Activated naive CD4-positive, alpha-beta T cell treated with anti-CD3 and anti-CD28 coated beads, Interleukin-2, amount 10 ng/mL, durations not matched to agents 7 days and 5 days (primary cell): ENCODE measurements at places on chromosomes 5 and 9.

GRCh38 chr5:5037674-5038073, 102.5 kb upstream of the ADAMTS16 start:
- DNase-seq = no peak

DNA sequence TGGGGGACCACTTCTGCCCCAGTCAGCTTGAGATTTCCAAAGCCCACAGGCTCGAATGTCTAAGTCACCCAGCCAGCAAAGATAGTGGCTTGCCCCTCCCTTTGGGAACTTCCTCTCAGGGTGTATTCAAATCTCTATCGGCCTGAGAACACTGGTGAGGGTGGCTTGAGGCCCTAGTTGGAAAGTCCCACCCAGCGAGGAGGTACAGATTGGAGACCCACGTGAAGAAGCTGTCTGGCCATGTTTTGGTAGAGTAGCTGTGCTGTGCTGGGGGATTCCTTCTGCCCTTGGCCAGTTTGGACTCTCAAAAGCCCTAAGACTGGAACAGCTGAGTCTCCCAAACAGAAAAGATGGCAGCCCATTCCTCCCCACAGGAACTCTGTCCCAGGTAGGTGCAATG, 172.7 kb upstream of the RIOK2 start:
- no peak for DNase-seq

DNA sequence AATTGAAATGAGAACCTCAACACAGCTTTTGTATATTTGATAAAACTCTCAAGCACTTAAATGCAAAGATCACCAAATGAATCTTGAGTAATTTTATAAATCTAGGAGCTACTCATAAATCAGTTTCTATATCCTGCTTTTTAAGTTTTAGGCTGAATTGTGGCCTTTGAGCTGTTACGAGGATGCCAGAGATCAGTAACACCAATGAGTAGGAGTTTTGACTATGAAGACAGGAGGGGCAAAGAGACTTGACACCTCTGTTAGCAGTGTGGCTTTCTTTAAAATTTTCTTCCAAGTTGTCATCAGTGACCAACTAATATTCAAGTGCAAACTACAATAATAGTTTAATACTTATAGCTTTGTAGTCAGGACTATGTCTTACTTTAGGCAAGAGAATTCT, 12.6 kb downstream of the PPIP5K2 start:
- DNase-seq = no peak

GRCh38 chr9:133470427-133470924, 8.4 kb downstream of the SLC2A6 start:
- no peak for DNase-seq

- no peak for DNase-seq
These were observed 251.3 kb downstream of the GAS1 start for GRCh38 chr9:86695910-86696424.

GRCh38 chr5:93371893-93372292, 209.1 kb downstream of the NR2F1-AS1 start:
- DNase-seq = no peak

DNA sequence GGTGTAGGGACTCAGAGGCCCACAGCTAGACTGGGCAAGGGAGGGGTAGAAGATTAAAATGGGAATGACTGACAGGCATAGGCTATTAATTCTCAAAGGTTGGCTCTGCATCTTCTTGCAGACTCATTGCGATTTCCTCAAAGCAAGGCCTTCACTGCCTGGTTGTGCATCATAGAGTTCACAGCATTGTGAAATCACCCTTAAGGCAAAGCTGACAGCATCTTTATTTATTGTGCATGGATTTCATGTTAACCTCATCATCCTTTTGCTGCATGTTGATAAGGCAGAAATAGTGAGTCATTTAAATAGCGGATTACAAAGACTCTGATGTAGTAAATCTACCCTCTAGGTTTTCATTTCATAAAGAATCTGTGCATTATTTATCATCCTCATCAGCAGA, 13.6 kb upstream of the PALM2AKAP2 start:
- DNase-seq = no peak

DNA sequence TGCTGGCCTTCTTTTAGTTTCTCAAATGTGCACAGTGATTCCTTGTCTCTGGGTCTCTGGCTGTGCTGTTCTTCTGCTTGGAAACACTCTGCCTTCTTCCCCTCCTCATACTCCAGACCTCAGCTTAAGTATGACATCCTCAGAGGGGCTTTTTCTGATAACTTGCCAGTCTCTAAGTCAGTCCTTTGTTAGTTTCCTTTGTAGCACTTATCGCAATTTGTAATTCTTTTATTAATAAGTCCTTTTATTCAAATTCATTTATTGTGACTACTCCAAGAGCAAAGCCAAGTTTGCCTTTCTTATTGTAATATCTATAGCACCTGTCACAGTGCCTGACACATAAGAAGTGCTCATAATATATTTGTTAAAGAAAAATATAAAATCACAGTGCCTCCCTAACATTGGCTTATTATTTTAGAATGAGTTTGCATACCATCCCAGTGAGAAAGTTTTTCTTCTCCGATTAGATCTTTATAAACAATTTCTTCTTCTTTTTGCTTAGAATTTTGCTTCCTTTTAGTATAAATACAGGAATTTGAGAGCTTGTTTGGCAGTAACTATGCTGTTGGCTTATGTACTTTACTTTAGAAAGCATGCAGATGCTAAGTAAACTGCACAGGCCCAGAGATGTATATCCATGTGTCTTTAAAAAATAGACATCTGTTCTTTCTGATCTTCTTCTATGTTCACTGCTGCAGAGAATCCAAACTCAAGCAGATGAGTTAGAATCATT, 198.0 kb downstream of the GAS1 start:
- DNase-seq = no peak

DNA sequence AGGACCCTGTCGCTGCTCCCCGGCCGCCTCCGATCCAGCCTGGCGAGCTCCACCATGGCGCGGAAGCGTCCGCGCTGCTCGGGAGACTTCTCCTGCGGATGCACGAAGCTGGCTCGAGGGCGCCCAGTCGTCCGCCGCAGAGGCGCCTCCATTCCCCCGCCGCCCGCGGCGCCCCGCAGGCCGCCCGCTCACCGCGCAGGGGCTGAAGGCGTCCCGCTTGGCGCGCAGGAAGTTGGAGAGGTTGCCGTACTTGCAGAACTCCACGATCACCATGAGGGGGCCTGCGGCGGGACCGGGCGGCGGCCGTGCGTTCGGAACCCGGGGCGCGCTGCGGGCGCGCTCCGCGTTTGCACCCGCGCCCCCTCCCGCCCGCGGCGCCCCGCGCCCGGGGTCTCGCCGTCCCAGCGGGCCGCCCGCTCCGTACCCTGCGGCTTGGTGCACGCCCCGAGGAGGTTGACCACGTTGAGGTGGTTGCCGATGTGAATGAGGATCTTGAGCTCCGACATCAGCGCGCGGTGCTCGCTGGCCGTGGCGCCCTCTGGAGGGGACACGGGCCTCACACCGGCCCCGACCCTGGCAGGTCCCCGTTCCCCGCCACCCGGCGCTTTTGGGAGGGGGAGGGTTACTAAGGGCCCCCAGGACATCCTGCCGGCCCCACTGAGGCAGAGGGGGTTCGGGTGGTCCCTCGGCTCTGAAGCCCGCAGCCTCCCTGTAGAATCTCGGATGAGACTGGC, 27.7 kb upstream of the SCGB3A1 start:
- DNase-seq = peak; percentile 68

DNA sequence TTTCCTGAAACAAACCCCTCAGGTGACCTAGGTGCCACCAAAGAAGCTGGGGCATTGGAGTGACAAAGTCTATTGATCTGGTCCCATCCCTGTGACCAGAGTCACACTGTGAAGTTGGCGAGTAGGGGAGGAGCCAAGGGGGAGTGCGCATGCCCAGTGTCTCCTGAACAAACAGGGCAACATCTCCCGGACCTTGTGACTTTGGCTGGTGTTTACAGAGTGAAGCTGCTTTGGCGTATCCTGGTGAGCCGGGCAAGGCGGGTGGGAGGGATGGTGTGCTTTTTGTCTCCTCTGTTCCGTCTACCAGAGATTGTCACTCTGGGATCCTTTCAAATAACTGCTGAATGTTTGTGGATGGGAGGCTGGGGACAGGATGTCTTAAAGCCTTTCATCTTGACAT, 204.5 kb downstream of the HSPA4 start:
- no peak for DNase-seq

DNA sequence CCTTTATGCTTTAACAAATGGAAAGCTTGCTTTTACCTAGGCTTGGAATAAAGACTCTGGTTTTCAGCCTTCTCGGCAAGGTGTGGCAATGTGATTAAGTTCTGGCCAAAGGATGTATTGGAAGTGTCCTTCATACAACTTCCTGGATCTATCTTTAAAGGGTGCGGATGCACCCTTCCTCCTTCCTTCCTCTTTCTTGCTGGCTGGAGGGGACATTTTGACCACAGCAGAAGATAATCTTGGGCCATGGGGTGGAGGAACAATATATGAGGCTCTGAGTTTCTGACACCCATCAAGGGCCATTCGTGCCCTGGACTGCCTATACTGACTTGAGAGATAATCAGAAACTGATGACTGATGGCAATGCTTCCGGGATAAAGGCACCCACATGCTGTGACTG, 145.7 kb downstream of the ACER2 start:
- DNase-seq = no peak

DNA sequence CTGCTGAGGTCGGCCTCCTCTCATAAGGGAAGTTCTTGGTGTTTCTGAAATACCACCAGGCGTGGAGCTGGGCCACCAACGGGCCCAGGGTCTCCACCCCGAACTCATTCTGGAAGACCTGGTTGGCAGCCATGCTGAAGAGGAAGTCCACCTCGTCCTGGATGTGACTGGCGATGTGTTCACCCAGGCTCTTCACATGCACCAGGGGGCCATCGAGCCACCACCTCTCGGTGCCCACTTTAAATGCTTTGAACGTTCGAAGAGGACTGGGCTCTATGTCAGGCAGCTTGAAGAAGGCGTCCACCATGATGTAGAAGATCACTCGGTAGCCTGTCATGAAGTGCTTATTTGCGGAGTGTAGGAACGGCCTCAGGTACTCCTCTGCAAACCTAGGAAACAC, 15.1 kb downstream of the GLT6D1 start:
- no peak for DNase-seq

GRCh38 chr9:117929868-117930267, 225.7 kb downstream of the TLR4 start:
- no peak for DNase-seq

- DNase-seq = no peak
These were observed 77.2 kb downstream of the MRPS30 start for GRCh38 chr5:44885903-44886302.

- no peak for DNase-seq
These were observed 50.3 kb upstream of the TGFBR1 start for GRCh38 chr9:99054581-99054980.

DNA sequence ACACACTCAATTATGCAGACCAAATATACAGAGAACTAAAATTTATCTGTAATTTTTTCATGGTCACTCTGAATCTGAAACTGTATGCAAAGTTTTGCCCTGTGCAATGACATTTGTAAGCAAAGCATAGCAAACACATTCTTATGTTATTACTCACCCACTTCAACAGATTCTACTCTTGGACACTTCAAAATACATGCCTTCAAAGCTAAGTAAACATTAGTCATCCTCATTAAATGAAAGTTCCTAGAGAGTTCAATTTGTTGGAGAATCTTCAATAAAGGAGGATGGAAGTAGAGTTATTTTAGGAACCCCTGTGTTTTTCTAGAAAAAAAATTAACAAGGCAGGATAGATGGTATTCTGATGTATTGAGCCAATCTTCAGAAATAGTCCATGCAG, 639.7 kb upstream of the C9orf72 start:
- DNase-seq = no peak

DNA sequence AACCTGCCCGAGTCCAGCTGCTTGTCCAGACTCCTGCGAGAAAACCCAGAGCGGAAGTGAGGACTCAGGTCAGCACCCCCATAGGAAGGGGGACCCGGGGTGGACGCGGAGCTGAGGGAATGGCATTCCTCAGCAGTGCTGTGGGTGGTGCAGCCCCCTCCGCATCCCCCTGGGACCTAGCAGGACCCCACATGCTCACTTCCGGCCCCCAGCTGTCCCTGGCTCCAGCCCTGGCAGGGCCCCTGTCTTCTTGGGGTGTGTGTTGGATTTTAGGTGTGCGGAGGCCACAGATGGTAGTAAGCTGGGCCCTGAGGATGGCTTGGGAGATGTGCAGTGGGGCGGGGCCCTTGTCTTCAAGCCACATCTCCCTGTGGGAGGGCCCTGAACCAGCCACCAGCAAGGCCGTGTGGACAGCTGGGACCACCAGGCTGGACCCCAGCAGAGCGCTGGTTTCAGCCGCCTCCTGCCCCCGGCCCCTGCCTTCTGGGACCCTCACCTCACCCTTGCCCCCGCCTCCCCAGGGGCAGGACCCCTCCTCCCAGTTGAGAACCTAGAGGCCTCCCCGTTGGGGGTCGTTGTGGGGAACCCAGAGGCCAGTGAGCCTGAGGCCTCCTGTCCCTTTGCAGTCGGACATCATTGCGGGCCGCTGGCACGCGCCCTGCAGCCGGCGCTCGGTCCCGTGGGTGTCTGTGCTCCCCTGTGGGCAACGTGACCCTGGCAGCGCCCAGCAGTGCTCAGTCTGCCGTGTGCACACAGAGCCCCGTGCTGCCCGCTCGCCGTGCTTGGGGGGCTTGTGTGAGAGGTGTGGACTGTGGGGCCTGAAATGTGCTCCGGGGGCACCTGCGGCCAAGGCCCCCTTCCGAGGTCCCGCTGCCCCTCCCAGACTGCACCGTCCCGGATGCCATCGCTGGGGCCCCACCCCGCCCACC, 10.8 kb upstream of the SLC9A3 start:
- no peak for DNase-seq

DNA sequence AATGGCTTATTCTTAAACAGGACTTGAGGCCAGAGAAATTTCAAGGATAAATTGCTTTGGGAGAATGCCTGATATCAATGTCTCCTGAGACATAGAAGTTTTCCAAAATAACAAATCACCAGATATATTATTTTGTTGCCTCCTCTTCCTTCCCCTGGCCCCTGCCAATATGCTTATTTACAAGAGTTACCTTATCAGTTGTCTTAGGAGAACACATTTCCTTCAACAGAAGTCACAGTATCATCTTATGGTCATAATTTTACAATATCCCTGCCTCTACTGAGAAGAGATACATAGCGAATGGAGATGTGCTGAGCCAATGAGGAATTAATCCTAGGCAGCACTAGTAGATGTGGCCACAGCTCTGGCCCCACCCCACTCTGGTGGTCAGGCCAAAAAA, 43.1 kb downstream of the TMEM252 start:
- DNase-seq = no peak
